ENCODE measurements at places on chromosomes 16 and 17. TPM values are rescaled to one million over a fixed set of nuclear protein-coding genes. Genes with fewer than 3 reads are reported as not detected.

GRCh38 chr16:9787717-9788116 lies 394.5 kb downstream of the GRIN2A start:
- DNase-seq: no peak

Gene COQ7
- total RNA-seq: 16.4 TPM

- DNase-seq: no peak
These were observed 5.7 kb downstream of the LAT start for GRCh38 chr16:28990375-28991040.

- peak; percentile 62 for DNase-seq
These were observed 12.3 kb downstream of the CES4A start for GRCh38 chr16:67000384-67001351.

Gene MYH8
- total RNA-seq: not detected

GRCh38 chr17:7218166-7218565 lies 1.5 kb downstream of the DLG4 start:
- no peak for DNase-seq

DNA sequence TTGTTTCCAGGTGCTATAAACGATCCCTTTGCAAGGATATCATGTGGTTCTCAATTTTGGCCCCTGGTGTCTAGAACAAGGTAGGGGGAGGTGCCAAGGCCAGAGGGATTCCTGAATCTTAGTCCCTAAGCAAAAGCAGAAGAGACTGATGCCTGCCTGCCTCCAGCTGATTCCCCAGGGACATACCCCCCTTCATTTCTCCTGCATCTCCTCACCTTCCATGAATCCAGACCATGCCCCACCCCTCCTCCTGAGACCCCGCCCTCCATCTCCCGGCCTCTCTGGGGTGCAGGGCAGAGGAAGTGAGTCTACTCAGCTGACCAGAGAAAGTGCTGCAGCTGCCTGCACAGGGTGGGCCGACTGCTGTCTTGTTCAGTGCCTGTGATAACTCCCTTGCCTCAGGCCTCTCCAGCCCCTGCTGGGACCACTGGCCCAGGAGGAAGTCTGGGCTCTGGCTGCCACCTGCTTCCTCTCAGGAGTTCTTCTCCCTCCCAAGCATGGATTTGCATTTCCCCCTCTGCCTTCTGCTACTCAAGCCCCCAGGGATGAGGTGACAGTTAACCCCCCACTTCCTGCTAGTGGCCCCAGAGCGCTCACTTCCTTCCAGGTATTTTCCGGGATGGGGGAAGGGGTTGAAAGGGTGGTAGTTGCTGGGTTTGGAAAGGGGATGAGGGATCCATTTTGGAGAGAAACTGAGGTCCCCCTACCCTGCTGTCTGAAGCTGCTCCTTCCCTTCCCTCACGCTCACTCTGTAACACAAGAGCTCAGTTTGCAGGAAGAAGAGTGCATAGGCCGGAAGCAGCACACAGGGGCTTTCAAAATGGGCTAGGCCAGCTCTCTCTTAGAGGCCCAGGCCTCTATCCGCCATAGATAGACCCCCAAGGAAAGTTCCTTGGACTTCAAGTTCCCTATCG lies 10.5 kb upstream of the TSPOAP1 start:
- DNase-seq: no peak

Gene MT1M
- 120 TPM for total RNA-seq

Gene EDC4
- total RNA-seq: 53.6 TPM

Gene OTOP2
- total RNA-seq: not detected

GRCh38 chr17:50141745-50142110 lies 8.7 kb downstream of the PPP1R9B start:
- DNase-seq: no peak

Gene DCAF7
- total RNA-seq: 27.2 TPM

Gene STARD3
- 42.0 TPM for total RNA-seq

DNA sequence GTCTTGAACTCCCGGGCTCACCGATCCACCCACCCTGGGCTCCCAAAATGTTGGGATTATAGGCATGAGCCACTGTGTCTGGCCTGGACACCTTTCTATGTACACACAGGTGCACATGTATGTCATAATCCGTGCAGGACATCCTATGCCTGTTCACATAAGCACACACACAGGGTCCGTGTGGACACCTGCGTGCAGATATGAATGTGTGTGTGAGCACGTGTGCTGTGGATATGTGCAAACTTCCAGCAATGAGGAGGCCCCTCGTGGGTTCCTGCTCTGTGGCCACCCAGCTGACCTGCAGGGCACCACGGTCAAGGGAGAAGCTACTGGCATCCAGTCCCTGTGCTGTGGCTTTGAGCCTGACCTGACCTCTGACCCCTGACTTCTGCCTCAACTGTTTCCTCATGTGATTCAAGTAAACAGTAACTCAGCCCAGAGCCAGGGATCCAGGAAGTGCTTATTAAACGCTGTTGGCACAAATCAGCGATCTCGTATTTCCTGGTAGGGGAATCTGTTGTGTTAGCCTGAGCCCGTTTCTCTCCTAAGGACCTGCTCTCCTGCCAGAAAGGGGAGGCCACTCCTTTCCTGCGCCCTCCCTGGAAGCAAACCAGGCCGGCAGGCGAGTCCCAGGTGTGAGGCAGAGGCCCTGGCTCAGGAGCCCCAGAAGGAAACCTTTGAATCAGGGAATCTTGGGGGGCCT lies 6.5 kb downstream of the CPNE7 start:
- DNase-seq: no peak

DNA sequence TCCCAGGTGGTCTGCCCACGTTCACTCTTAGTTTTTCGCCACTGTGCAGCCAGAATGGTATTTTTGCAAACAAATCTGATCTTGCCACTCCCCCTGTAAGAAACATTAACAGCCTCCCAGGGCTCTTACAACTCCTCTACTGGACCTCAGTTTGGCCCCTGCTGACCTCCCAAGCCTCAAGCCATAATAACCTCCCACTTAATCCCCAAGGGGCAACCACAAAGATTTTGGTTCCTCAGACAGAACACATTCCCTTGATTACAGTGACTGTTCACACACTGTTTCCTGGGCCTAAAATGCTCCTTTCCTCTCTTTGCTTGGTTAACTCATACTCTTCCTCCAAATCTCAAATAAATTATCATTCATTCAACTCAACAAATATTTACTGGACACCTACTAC lies 21.5 kb upstream of the CD300E start:
- no peak for DNase-seq

GRCh38 chr17:49259663-49260010 lies 29.1 kb upstream of the PHOSPHO1 start:
- no peak for DNase-seq

Gene MAP2K6
- 10.9 TPM for total RNA-seq

DNA sequence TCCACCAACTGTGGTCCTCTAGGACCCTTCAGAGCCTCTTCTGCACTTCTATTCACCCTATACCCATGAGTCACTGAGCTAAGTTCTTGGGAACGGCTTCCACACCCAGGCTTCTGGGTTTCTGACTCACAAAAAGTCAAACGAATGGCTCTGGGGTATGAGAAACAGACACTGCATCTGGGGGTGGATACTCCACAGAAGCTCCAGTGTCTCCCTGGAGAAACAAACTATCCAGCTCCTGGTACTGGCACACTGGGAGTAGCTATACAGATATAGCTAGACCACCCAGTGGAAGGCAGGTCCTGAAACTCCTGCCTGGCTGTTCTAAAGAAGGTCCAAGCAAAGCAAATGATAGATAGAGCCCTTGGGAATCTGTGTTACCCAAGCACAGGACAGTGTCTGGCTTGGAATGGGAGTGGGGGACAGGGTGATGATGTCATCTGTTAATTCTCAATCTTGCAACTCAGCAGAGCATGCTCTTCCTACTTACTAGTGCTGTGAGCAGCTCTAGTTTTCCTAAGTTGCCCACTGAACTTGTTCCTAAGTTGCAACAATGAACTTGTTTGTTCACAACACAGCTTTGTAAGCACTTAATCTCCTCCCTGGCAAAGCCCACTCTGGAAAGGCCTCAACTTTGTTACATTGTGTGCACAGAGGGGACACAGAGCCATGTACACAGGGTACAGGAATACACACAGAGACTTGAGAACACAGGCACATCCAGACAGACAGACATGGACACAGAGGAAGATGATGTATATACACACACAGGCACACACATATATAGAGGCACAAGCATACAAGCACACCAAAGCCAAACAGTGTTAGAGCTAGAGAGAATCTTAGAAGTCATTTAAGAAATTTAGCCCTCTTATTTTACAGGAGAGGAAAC lies 6.7 kb downstream of the MMP28 start:
- no peak for DNase-seq

DNA sequence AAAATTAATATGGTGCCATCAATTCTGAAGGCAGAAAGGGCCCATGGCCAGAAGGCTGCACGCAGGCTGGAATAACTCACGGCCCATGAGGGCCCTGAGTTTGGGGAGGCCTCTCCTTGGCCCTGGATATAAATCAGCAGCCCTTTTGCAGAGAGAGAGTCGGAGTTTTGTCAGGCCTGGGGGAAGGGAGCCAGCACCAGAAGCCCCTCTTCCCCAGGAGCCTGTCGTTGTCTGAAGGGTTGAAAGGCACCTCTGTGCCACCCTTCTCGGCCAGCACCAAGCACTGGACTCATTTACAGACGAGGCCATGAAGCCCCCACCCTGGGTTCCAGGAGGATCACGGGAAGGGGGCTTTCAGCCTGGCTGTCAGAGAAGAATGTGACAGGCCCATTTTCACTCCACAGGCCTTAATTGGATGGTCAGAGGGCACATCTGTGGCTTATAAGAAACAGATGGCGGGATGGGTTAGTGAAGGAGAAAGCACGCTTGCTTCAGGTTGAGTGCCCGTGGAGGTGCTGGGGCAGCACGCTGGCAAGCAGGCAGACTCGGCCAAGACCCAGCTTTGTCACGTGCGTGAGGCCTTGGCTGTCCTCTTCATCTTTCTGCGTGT lies 140.6 kb downstream of the CLEC16A start:
- no peak for DNase-seq

DNA sequence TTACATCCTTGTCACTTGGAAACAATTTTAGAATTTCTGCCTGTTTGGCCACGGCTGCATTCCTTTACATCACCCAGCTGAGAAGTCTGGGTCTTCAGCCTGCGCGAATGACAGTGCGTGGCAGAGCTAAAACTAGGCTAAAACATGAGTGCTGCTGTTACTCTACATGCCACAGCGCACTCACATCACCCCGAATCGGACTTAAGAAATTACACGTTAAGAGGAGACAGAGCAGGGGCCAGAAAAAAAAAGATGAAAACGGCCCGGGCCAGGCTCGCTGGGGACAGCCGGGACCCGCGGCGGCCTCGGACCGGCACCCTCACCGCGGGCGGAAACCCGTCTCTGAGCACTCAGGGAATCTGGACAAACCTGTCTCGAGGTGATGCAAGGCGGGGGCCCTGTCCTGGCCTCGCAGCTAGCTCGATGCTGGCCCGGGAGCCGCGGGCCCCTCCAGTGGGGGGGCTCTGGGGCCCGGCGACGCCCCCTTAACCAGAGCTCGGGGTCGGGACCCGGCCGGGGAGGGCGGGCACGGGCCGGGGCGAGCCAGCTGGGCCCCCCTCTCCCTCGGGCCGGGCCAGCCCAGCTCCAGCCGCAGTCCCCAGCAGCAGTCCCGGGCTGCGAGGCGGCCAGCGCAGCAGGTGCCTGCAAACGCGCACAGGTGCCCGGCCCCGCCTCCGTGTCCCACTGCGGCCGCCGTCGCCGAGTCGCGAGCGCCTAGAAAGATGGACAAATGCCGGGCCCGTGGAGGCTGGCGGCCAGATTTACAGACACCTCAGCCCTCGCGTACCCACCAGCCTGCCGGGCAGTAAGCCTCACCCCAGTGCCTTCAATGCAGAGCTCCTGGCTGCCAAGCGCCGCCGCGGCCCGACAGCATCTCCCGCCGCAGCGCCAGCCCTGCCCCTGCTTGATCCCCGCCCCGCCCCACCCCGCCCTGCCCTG lies at the start of gene AKTIP:
Gene AKTIP (minus strand): TSS at position 879 of the 939 bp plus-strand sequence. CDS start 2,950 bp downstream, outside the sequence.
- DNase-seq: peak; percentile 79

DNA sequence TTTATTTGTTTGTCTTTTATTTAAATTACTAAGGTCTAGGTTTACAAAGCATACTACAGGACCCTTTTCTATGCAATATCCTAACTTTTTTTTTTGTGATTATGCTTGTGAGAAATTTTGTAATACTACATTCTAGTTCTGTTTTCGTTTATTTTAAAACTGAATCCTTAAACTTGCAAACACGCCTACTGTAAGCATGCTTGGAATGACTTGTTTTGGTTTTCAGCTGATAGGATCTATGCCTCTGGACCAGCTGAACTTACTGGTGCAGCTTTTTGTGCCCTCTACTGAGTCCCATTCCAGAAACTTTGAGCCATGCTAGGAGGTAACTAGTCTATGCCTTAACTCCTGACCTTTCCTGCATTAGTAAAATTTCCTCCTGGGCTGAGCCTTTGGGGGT lies 6.0 kb downstream of the PDP2 start:
- DNase-seq: no peak

Gene CIBAR2
- total RNA-seq: not detected

- DNase-seq: peak; percentile 89
These were observed at the start of gene AMDHD2 for GRCh38 chr16:2520097-2520783. TSS of gene AMDHD2 (plus strand) at chr16:2520371. CDS start at chr16:2520459, 88 bp downstream.

DNA sequence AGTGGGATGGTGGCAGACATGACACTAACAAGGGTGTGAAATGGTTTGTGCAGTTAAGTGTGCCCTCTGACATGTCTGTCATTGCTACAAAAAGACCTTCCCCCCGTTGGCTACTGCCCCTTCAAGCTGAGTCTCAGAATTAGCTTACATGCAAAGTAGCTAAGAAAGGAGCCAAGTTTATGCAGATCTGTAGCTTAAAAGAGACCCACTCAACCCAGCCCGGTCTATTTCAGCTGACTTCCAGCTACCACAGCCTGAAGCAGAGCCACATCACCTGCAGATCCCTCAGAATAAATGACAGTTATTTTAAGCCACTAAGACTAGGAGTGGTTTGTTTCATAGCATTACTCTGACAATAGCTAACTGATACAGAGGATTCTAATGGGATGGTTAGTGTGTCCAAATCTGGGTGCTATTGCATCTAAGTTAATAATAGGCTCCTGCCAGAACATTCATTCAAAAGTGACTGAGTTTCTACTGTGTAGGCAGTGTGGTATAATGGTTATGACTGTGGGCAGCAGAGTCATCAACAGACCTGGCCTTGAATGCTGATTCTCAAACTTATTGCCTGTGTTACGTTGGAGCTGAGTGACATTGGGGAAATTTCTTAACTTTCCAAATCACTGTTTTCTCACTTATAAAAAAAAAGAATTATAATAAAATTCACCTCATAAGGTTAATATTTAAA lies 11.7 kb downstream of the C17orf67 start:
- no peak for DNase-seq

DNA sequence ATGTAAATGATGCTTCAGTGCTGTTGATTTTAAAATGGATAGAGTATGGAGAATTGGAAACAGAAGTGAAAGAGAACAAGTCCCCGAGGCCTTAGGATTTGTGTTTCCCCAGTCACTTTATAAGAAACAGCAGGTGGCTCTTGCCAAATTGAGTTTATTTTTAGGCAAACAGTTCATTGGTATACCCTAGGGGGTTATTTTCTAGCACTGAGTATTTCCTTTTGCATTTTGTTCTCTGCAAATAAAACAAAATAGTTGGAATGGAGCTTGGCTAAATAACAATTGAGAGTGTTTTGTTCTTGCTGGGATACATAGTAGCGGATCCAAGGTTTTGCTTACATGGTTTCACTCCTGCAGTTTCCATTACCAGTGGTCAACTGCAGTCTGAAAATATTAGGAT lies 591.1 kb upstream of the C16orf82 start:
- DNase-seq: no peak

DNA sequence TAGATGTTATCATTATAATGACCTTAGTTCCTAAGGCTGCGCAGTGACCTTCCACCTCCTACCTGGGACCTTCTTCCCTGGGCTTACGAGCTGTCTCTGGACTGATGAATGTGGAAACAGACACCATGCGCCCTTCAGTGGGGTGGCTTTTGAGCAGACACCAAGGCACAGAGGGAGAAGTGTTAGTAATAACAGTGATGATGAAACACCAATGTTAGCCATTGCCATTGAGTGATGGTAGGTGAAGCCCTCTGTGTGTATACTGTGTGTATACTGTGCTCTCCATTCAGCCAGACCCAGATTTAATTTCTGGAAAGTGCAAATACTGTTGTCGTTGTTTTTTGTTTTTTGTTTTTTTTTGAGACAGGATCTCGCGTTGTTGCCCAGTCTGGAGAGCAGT lies 44.5 kb downstream of the CLEC16A start:
- no peak for DNase-seq

Measured in breast epithelium (tissue), 4 donors.